ENCODE measurements at places on chromosomes 6 and 20.

DNA sequence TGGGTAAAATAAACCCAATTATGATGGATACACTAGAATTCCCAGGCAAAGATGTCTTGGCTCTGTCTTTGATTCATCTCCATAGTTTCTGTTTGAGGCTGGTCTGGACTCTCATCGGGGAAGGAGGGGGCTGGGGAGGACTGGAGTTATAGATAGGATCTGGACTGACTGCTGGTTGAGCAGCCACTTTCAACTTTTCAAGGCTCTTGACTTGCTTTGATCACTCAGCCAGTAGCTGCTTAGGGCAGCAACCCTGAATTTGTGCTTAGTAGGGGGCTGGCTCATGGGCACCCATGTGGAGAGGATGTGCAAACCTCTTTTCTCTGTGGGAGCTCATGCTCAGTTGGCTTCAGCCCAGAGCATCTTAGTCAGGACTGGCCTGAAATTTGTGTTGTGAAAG is 114.0 kb upstream of the NEDD9 start:
- no peak for DNase-seq

DNA sequence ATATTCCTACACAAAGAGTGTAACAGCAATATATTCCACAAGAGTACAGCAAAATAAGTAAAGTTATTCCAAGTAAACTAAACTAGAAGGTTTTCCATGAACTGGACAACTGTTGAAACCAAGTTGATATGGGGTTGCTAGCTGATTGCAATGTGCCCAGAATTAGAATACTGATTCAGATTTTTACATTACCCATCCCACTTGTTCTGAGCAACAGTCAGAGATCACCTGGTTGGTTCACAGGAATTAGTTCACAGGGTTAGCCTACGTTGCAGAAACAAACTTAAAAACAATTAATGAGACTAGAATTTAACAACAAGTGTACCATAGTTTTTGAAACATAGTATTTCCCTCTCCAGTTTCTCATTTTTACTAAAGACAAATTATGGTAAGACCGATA is 49.1 kb downstream of the CEP85L start:
- no peak for DNase-seq

DNA sequence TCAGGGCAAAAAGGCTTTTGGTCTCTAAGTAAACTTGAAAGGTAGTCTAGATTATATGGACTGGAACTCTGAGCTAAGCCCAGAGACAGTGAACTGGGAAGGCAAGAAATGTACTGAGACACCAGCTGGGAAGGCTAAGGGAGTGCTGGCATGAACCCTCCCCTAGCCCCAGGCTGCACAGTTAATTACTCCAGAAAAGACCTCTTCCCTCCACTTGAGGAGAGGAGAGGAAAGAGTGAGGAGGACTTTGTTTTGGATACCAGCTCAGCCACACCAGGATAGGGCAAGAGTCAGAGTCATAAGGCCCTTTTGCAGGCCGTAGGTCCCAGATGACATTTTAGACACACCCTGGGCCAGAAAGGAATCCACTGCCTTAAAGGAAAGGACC is 84.1 kb upstream of the GJE1 start:
- no peak for DNase-seq

DNA sequence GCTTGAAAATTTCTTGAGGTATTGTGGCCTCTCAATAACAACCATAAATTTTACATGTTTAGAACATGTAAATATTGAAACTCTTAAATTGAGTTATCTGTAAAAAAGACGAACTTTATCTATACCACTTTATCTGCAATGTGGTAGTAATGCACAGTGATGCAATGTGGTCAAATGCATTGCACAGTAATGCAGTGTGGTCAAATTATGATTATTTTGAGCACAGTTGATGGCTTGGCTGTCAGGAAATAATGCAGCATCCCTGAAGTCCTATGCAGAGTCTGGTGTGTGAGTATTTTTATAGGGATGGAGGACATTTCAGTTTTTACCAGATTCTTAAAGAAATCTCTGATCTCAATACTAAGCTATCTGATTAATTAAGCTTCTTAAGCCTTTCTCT is 5.1 kb downstream of the TTK start:
- no peak for DNase-seq

DNA sequence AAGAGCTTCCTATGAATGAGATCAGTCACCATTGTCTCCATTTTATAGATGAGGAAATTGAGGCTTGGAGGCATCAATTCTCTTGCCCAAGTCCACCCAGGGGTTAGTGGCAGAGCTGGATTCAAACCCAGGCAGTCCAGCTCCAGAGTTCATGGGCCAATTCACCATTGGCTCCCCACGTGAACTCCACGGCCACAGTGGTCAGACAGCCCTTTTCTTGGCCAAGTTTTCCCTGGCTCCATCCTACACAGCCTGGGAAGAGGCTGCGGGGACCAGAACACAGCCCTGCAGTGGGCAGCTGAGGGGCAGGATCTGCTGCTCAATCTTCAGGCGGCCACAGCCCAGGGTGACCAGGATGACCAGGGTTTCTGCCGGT is 20.5 kb downstream of the TGM2 start:
- DNase-seq, result no peak

DNA sequence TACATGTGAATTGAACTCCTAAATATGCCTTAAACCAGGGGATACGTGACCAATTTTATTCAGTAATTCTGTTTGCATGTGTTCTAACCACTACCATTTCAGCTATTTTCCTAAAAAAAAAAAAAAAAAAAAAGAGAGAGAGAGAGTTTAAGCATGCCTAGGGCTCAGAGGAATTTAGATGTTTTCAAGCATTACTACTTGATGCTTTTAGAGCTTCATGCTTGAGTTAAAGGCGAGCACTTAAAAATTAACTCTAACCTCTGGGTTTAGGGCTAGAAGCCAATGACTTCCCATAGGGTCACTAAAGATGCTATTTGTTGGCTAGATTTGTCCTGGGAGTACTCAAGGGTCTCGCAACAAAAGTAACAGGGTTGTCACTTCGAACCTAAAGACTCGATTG is 217.7 kb downstream of the ATXN1 start:
- no peak for DNase-seq

- DNase-seq, result peak; percentile 40
Measured at GRCh38 chr20:33812152-33812849, 1.2 kb downstream of the CHMP4B start.

GRCh38 chr6:154751011-154751800 is 18.0 kb downstream of the SCAF8 start:
- DNase-seq, result peak; percentile 48

All from stimulated activated CD4-positive, alpha-beta T cell treated with anti-CD3 and anti-CD28 coated beads, Interleukin-1b, Interleukin-23, amount 100 ng/mL, for 48 hours (primary cell).